ENCODE measurements at places on chromosomes 16 and 17.

DNA sequence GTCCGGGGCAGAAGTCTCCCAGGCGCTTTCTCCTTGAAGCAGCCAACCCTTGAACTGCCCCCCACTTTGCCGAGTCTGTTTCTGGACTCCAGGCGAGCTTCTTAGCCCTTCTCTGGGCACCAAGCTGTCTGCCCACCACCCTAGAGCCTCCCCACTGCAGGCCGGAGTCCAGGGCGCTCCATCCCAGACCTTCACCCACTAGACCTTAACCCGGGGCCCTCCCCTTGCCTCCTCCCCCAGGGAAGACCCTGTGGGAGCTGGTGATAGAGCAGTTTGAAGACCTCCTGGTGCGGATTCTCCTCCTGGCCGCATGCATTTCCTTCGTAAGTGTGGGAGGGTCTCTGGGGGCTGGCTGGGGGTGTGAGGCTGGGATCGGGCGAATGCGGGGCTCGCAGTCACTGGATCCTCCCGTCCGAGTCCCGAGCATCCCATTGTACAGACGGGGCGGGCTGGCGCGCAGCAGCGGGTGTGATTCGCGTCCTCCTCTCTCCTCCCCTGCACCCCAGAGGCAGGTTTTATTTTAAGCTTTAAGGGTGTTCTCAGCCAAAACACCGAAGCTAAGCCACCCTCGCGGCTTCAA, 1.1 kb downstream of the ATP2A1 start:
- no peak for DNase-seq

- DNase-seq = no peak
Observed at GRCh38 chr16:4200781-4201137, 41.1 kb downstream of the SRL start.

GRCh38 chr17:6323626-6324356, 111.1 kb downstream of the AIPL1 start:
- no peak for DNase-seq

- no peak for DNase-seq
Observed at GRCh38 chr16:66304961-66305360, 61.5 kb upstream of the CDH5 start.

- peak; percentile 70 for DNase-seq
Observed at GRCh38 chr17:2398655-2399571, 1.9 kb downstream of the MNT start.

GRCh38 chr17:49515196-49515770, 20.2 kb downstream of the NGFR start:
- DNase-seq = peak; percentile 97

GRCh38 chr17:55090079-55090492, 121.5 kb downstream of the STXBP4 start:
- no peak for DNase-seq

DNA sequence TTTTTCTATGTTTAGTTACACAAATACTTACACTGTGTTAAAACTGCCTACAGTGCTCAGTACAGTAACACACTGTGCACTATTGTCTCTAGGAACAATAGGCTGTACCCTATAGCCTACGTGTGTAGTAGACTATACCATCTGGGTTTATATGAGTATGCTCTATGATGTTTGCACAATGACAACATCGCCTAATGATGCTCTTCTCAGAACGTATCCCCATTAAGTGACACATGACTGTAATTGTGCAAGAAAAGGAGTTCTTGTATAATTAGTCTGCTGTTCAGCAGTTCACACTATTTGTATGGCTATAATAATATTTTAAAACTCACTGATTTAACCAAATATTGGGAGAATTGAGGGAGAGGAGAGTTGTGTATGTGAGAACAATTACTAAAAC, 173.7 kb downstream of the TRIM37 start:
- DNase-seq = no peak

DNA sequence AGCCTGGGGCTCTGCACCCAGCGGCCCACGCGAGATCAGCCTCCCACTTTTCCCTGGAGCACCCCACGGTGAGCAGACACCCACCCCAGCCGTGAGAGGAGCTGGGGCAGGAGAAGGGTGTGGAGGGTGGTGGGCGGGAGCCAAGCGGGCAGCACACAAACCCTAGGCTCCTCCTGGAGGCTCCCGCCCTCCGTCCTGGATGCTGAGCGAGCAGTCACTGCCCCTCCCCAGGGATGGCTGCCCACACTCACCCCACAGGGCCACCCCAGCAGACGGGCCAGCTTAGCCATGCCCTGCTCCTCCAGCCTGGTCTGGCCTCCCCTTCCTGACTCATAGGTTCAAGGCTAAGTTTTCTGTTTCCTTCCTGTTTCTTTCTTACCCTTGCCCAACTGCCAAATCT, 15.7 kb upstream of the ABCC3 start:
- DNase-seq = no peak

DNA sequence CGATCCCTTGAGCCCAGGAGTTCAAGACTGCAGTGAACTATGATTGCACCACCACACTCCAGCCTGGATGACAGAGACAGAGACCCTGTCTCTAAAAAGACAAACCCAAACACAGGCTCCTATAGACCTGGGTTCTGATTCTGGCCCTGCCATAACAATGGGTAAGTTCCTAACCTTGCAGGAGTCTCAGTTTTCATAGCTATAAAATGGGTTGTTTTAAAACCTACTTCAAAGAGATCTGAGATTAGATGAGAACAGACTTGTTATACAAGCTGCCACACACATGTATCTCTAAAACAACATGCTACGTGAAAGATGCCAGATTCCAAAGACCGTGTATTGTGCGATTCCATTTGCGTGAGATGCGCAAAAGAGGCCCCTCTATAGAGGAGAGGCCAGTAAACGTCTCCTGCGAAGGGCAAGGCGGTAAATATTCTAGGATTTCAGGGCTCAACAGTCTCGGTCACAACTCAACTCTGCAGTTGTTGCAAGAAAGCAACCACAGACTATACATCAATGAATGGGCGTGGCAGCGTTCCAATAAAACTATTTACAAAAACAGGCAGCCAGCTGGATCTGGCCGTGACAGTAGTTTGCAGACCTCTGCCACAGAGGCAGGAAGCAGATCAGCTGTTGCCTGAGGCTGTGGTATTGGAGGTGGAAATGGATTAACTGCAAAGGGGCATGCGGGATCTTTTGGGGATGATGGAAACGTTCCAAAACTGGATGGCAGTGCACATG, 5.9 kb downstream of the CORO7 start:
- DNase-seq = no peak

GRCh38 chr17:39186481-39187002, 10.9 kb downstream of the CACNB1 start:
- no peak for DNase-seq

- DNase-seq = peak; percentile 38
Observed at GRCh38 chr17:79944251-79944812, 91.3 kb downstream of the TBC1D16 start.

DNA sequence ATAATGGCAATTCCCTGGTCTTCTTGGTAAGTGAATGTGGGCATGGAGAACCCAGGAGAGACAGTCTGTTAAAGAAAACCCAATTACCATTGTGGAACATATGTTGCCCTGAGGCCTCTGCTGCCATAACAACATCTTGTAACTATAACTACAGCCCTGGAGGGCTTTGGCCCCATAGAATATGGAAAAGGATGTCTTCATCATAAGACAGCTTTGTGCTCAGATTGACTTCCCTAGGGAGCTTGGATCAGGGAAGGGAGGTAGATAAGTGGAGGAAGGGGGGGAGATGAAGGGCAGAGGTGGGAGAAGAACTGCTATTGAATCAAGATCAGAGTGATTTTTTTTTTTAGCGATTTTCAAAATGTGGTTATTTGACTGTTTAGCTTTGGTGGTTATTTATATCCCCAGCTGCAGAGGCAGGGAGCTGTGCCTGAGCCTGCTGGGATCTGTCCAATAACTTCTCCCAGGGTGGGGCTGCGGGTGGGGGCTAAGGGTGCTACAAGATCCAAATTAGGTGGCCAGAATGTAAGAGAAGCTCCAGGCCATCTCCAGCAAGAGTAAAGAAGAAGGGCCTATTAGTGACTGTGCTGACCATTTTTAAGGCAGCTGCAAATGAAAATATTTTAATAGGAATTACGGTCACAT, 5.3 kb upstream of the KAT7 start:
- DNase-seq = no peak

DNA sequence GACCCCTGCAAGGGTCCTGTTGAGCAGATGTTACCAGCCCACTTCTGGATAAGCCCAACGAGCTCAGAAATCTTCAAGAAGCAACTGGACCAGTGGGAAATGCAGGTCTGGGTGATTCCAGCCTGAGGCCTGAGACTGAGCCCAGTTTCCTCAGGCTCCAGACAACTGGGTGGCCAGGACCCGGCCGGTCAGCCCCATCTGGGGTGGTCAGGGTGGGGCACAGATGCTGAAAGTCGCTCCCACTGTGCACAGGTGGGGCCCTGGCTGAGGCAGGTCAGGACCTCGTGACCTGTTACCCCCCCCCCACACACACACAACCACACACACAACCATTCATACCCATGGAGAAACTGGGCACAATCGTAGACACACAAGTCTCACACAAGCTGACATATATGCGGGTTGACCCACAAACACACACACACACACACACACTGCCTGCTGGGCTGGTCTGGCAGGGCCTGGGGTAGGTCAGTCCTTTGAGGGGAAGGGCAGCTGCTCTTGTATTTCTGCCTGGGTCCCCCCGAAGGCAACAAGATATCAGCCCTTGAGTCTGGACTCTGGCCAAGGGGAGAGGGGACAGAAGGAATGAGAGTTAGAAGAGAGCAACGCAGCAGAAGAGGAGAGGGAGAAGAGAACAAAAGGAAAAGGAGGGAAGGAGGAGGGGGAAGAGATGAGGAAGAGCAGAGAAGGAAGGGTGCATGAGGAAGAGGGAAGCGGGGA, 99.0 kb upstream of the CDH5 start:
- peak; percentile 30 for DNase-seq

DNA sequence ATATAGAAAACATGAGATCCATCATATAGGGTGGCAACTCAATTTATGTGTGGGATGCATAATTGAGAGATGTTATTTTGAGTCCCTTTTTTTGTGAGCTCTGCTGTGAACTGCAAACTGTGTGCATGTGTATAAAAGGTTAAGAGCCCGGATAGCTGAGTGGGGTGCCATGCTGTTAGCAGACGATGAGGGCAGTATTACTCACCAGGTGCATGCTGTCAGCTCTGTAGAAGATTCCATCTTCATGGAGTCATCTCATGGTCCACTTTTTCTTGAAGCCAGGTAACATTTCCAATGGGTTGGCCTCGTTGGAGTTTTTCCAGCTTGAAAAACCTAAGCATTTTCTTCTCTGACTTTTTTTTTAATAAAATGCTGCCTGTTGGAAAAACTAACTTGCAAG, 43.0 kb upstream of the RHBDL3 start:
- DNase-seq = no peak

- DNase-seq = no peak
Observed at GRCh38 chr16:980595-980854, 1.0 kb upstream of the SOX8 start.

- DNase-seq = no peak
Observed at GRCh38 chr17:8277317-8277716, 11.2 kb upstream of the RANGRF start.

DNA sequence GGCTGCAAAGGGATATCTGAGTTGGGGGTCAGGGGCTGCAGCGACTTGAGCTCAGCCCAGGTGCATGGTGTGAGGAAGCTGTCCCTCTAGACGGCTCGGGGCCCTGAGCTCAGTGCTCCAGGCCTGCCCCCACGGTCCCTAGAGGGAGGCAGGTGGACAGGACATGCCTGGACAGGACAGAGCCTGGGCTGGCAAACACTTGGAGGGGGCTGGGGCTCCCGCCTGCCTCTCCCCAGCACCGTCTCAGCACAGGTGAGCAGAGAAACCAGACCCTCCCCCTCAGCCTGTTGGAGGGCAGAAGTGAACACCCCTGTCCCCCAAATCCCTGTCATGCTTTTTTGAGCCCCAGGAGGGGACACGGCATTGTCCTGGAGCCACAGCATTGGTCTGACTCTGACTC, 11.4 kb upstream of the SLC38A10 start:
- no peak for DNase-seq

- DNase-seq = no peak
Observed at GRCh38 chr16:50954469-50954868, 196.6 kb downstream of the SALL1 start.

GRCh38 chr17:41660221-41660711, 28.4 kb upstream of the EIF1 start:
- no peak for DNase-seq

- no peak for DNase-seq
Observed at GRCh38 chr16:60792437-60792836, 1243.8 kb downstream of the CDH8 start.

- no peak for DNase-seq
Observed at GRCh38 chr17:36949461-36949927, 740 bp downstream of the AATF start.

DNA sequence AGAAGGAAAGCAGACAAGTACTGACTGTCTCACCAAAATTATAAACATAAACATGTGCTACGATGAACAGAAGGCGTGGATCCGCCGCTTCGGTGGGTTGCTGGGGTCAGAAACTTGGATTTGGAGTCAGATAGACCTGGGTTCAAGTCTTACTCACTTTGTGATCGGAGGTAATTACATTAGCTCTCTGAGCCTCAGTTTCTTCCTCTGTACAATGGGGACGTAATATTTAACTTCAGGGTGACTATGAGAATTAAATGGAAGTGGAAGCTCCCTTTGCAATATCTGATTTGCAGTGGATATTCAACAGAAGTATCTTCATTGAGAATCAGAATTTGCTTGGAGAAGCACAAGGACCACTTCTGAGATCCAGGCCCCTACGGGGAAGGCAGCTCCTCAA, 6.2 kb downstream of the RHBDL3 start:
- DNase-seq = no peak

DNA sequence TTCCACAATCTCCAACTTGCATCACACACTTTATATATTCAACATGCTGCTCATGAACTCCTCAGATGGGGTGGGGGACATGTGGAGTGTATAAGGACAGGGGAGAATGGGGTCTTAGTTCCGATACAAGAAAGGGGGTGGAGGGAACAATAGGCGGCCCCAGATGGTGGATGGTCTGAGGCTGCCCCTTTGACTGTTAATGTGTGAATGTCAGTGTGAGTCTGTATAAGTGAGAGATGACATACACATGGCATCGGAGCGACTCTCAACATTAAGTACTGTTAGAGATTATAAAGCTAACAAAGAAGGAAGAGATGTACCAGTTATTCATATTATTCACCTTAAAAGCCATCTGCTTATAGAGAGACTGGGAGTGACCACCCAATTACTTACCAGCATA, 193.1 kb downstream of the AXIN2 start:
- DNase-seq = no peak
